ENCODE measurements at places on chromosomes 12 and 14.

DNA sequence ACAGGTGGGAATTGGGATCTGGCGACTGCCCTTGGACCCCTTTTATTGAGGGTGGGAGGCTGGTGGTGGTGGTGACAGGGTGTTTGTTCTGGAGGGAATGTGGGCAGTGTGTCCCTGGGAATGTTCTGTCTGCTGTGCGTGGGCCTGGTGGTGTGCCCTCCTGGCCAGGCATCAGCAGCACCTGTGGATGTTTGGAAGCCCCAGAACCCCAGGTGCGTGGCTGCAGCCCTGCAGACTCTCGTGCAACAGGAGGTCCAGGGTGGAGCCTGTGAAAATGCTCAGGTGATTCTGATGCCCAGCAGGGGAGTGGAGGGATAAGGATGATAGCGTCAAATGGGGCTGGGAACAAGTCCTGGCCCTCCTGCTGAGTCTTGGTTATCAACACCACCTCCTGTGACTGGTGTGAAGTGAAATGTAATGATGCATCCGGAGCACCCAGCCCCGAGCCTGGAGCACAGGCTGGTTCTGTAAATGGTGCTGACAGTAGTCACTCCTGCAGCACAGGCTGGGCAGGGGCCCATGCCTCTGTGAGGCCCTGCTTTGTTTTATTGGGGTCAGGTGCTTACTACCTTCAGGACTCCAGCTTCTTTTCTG, 176.6 kb downstream of the TSPAN9 start:
- DNase-seq = no peak

- no peak for DNase-seq
These were observed 209.0 kb upstream of the FBXO33 start for GRCh38 chr14:39641224-39641623.

DNA sequence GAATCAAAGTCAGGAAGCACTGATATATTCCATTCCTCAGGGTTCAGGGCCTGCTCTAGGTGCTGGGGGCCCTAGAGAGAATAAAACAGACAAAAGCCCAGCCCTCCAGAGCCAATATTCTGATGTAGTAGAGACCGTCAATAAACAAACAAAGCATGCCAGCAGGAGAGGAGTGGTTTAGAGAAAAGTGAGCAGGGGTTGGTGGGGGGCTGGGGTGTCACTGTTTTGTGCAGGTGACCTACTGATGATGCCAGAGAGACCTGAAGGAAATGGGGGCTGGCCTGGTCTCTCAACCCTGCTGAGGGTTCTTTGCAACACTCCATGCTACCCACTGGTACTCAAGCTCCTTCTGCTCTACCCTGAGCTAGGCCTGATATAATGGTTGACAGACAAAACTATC, 26.5 kb downstream of the IL26 start:
- no peak for DNase-seq

GRCh38 chr12:112328456-112329124, 53.6 kb downstream of the HECTD4 start:
- DNase-seq = no peak

DNA sequence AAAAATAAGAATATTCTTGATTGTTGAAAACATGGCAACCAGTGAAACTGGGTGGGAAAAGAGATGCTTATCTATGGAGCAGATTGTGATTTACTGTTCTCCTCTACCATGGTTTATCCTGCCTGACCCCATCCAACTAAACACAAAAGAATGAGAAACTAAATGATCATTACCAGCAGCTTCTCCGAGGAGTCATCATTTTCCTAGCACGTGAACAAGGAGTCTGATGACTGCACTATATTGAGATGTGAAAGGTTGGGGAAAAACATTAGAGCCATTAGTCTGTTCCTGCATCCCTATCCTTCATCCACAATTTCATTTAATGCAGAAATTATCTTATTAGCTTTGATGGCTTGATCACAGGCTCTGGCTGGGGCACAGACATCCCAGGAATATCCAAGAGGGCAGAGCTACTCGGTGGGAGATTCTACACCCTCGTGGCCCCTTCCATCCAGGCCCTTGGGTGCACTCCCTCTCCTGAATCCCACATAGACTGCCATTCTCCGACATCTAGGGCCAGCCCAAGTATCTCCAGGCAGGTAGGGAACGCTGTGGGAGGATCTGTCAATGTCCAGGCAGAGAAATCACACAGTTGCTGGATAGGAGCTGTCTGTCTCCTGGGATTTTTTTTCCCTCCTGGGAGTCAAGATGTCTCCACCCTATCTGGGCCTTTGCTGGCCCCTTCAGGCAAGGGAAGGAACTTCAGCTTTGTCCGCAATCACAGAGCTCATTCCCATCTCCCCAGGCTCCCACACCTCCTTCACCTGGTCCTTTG, 43.3 kb upstream of the DHRS4 start:
- no peak for DNase-seq
